Stromal cell of bone marrow (primary cell): ENCODE measurements at places on chromosomes 16 and 17.

DNA sequence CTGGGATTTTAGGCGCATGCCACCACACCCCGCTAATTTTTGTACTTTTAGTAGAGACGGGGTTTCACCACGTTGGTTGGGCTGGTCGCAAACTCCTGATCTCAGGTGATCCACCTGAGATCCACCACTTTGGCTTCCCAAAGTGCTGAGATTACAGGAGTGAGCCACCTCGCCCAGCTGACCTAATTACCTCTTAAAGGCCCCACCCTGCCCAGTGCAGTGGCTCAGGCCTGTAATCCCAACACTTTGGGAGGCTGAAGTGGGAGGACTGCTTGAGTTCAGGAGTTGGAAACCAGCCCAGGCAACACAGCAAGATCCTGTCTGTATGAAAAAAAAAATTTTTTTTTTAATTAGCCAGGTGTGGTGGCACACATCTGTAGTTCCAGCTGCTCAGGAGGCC lies 2.9 kb upstream of the COASY start:
- no peak for DNase-seq

GRCh38 chr16:50677351-50677750 lies 3.8 kb downstream of the SNX20 start:
- DNase-seq = no peak

DNA sequence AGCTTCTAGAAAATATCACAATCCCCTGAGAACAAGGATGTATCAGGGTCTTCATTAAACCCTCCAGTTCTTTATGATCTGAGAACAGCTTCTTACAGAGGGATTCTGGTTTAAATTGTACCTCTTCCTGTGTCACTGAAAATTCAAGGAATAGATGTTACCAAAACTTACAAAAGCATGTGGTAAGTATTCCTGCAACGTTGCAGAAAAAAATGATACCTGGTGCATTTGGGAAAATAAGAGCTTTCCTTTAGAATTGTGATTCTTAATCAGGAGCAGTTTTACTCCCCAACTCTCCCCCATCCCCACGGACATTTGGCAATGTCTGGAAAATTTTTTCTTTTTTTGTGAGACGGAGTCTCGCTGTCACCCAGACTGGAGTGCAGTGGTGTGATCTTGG lies 7.3 kb downstream of the SLFN14 start:
- no peak for DNase-seq

- DNase-seq = no peak
Observed at GRCh38 chr17:56320443-56320842, 167.2 kb downstream of the ANKFN1 start.

GRCh38 chr16:22016927-22017326 lies 9.0 kb downstream of the MOSMO start:
- DNase-seq = no peak

DNA sequence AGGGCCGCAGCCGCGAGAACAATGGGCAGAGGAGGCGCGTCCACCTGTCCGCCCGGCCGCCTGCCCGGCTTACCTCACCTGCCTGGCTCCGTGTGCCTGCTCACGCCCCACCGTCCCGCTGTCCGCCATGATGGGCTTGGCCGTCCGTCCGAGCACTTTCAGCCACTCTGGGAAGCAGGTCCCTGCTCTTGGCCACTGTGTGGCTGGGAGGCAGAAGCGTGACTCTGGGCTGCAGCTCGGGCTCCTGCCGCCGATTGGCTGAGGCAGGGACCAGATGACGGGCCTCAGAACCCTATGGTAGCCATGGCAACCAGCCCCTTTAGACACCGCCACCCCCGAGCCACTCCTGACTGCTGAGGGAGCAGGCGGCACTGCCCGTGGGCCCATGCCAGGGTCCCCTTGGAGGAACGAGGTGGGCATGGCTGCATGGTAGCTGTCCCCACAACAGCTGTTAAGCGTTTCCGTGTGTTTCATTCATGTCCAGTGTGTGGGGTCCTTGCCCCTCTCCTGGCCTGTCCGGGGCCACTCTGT lies 8.9 kb upstream of the AXIN1 start:
- no peak for DNase-seq

- DNase-seq = no peak
Observed at GRCh38 chr16:11949527-11949926, 7.7 kb upstream of the NPIPB2 start.

GRCh38 chr16:28986046-28986445 lies 1.2 kb downstream of the LAT start:
- DNase-seq = no peak

DNA sequence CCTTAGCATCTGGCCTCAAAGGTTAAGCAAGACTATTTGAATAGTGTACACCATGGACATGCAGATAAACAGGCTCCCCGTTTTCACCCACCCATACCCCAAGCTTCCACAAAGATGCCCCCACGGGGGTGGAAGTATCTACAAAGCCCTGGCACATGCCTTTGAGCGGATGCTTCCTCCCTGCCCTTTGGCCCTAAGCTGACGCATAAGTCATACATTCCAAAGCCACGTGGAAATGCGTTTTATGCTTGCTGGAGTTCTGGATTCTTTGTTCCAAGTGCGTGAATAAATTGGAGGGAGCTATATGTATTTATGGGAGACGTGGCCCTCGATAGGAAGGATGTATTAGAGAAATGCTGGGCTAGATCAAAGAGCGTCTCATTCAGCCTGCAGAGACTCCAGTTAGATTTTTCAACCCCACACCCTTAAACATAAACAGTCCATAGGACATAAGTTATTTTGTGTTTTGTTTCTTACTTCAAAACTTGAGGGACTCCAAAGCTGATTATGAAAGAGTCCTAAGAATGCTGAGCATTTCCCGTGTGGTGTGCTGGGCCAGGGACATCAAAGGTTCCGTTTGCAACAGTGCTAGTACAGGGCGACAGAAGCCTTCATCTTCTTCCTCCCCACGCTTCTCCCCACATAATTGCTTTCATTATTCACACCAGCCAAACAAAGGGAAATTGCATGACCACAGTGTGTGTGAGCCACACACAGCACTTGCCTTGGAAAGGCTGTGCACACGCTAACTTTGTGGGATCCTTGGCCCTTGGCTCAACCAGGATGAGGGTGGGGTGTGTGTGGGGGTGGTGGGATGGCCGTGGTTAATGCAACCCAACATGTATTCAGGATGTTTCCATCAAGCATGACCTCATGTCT lies 73.6 kb downstream of the WIPI1 start:
- peak; percentile 72 for DNase-seq

DNA sequence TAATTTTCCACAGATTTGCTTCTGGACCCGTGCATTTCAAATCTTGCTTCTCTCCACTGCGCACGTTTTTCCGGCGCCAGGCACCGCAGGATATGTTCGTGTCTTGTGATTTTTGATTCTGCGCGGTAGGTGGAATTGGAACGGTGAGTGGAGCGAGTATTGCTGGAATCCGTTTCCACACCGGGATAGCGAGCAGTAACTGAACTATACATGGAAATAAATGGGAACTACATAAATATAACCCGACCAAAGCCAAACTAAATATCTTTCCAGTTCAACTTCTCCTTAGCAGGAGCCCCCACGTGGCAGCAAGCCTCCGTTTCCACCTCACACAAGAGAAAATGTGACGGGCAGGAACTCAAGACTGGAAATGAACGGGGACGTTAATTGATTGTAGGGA lies 154.0 kb downstream of the SEC14L1 start:
- DNase-seq = no peak

- DNase-seq = no peak
Observed at GRCh38 chr17:8108972-8109660, 9.2 kb downstream of the ALOXE3 start.

DNA sequence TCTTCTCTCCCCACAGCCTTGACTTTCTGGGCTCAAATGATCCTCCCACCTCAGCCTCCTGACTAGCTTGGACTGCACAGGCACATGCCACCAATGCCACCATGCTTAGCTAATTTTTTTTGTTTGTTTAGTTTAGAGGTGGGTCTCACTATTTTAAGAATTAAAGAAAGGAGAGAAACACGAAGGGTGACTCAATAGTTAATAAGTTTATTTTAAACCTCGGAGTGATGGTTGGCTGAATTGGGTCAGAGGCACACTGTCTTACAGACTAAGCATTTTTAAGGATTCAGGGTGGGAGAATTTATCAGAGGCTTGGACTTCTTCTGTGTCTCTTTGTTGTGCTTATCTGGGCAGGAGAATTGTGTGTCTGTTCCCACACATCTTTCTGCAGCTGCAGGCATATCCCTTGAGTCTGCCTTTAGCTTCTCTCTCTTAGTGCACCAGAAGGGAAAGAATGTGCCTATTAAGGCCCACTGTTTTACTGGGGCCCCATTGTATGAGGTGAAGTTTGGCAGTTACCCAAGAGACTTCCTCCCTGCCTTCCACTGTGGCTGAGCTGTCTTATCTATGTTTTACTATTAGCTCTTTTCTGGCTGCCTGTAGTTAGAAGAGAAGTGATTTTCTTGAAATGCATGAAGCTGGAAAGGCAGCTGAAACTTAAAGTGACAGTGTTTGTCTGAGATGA lies 2172.0 kb downstream of the TP53TG3F start:
- no peak for DNase-seq

- DNase-seq = no peak
Observed at GRCh38 chr17:31579265-31579664, 187.8 kb downstream of the RAB11FIP4 start.

GRCh38 chr17:45745601-45746494 lies 38.3 kb upstream of the CRHR1 start:
- DNase-seq = no peak

GRCh38 chr16:57383276-57384247 lies 11.3 kb downstream of the CX3CL1 start:
- DNase-seq = no peak

DNA sequence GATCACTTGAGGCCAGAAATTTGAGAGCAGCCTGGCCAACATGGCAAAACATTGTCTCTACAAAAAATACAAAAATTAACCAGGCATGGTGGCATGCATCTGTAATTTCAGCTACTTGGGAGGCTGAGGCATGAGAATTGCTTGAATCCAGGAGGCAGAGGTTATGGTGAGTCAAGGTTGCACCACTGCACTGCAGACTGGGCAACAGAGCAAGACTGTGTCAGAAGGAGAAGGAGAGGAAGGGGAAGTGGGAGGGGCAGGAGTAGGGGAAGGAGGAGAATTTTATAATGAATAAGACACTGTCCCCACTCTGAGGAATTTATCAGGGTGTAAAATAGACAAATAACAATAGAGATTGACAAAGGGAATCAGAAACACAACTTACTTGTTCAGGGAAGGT lies 440.6 kb upstream of the DYNLRB2 start:
- DNase-seq = no peak

DNA sequence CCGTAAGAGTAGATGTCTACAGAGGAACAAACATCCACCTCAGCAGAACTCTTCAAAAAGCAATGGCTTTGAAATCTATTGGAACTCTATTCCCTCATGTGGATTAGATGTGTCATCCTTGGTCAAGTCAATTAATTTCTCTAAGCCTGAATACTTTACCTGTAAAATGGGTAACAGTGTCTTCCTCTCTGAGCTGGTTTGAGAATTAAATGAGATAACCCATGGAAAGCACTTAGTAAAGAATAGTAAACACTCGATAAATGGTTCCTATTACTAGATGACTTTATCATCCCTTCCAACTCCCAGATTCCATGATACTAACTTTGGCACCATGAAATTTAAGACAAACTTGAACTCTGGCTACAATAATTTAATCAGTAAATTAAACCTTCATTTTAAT lies 89.1 kb downstream of the SKAP1 start:
- DNase-seq = no peak

DNA sequence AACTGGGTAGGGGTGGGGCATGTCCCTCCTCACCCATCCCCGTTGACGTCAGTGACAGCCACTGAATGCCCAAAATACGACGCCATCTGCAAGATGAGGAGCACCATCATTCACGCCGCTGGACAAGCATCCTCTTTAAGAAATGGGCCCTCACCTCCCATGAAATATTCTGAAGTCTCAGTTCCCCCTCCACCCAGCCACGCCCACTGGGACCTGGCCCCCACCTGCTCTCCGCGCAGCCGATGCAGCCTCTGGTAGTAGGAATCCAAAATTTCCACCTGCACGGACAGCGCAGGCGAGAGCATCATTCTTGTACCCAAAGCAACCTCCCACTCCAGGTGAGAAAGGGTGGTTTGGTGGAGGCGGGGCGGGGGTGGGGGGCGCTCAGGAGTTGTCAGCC lies 5.6 kb downstream of the ITGA2B start:
- no peak for DNase-seq

DNA sequence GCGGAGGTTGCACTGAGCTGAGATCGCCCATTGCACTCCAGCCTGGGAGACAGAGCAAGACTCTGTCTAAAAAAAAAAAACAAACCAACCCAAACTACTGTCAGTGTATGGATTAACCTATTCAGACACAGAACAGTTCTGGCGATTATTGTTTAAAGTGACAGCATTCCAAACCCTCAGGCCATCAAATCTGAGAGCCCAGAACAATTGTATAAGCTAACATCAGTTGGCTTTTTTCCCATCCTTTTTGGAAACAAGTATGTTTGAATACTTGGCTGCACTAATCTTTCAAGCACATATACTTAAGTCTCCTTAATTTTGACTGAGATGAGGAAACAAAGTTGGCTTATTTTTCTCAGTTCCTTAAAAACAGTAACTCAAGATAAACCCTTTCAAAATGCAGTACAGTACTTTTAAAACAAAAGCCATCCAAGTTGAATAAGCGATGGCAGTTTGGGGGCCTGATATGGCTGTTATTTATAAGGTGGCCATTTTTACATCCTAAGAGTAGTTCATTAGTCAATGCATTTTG lies 1.4 kb downstream of the ZSWIM7 start:
- no peak for DNase-seq

GRCh38 chr16:65463652-65464260 lies 341.9 kb upstream of the CDH11 start:
- DNase-seq = no peak

GRCh38 chr17:50186661-50187393 lies 14.6 kb downstream of the COL1A1 start:
- DNase-seq = no peak

DNA sequence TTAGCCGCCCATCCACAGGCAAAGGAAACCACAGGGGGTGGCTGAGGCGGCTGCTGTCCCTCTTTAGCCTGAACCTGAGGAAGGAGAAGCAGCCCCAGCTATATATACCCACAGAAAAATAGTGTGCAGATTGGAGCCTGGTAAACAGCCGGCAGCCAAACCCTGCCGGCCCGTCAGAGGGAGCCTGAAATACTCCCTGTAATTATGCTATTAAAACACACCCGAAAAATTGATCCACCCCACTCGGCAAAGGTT lies 6.8 kb downstream of the PIEZO1 start:
- no peak for DNase-seq

DNA sequence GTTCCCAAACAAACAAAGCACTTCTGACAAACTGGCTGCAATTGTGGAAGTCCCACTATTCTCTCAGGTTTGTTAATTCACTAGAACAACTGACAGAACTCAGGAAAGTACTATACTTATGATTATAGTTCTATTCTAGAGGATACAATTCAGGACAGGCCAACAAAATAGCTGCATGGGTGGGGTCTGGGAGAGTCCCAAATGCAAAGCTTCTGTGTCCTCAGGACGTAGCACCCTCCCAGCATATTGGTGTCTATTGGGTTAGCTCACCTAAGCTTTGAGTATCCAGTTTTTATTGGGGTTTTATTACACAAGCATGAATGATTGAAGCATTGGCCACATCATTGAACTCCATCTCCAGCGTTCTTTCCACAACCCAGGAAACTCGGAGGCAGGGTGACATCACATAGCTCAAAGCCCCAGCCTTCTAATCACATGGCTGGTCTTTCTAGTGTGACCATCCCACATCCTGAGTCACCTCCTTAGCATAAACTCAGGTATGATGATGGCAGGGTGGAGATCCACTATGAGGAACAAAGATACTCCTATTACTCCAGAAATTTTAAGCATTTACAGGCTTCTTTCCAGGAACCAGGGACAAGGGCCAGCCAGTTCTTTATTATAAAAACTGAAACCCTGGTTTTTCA lies 43.9 kb upstream of the CCNF start:
- DNase-seq = no peak

- DNase-seq = no peak
Observed at GRCh38 chr16:27982184-27982583, 81.3 kb downstream of the GSG1L start.

GRCh38 chr17:64718058-64718457 lies 56.0 kb upstream of the SMURF2 start:
- DNase-seq = no peak
